Uterus (tissue), 4 donors: ENCODE measurements at places on chromosomes 12 and 14. TPM values are rescaled to one million over a fixed set of nuclear protein-coding genes. Genes with fewer than 3 reads are reported as not detected.

P2RX7 gene
- total RNA-seq = 2.6 TPM

GLI1 gene
- total RNA-seq = 6.1 TPM

AMN1 gene
- total RNA-seq = 25.6 TPM

FRMD6 gene
- total RNA-seq = 199 TPM

CCDC91 gene
- 43.8 TPM for total RNA-seq

SERPINA10 gene
- not detected for total RNA-seq

PROX2 gene
- total RNA-seq = not detected

TRIM9 gene
- 2.8 TPM for total RNA-seq

ATG2B gene
- total RNA-seq = 17.1 TPM

TBC1D30 gene
- total RNA-seq = 14.8 TPM

LBHD2 gene
- not detected for total RNA-seq

JAG2 gene
- 27.4 TPM for total RNA-seq

NDUFA12 gene
- total RNA-seq = 76.2 TPM

TMEM63C gene
- total RNA-seq = 0.98 TPM

CPNE8 gene
- total RNA-seq = 11.1 TPM

LMO3 gene
- 20.9 TPM for total RNA-seq

PTCSC3 gene
- not detected for total RNA-seq

ITFG2 gene
- 92.6 TPM for total RNA-seq

GTF2H3 gene
- total RNA-seq = 22.5 TPM

RTL1 gene
- not detected for total RNA-seq

XRCC3 gene
- total RNA-seq = 7.3 TPM

SYNDIG1L gene
- not detected for total RNA-seq

ADAM20 gene
- not detected for total RNA-seq

PPP1R12A gene
- 181 TPM for total RNA-seq

ADCY6 gene
- 52.0 TPM for total RNA-seq

PTPN21 gene
- total RNA-seq = 37.7 TPM

RNF31 gene
- 26.5 TPM for total RNA-seq

GLT1D1 gene
- 0.26 TPM for total RNA-seq

LRRK2 gene
- 24.3 TPM for total RNA-seq

FICD gene
- total RNA-seq = 3.8 TPM

B3GNT4 gene
- total RNA-seq = not detected

MYBPC1 gene
- not detected for total RNA-seq

SOAT2 gene
- 0.82 TPM for total RNA-seq

SMIM10L1 gene
- 7.5 TPM for total RNA-seq

PRH1 gene
- 84.0 TPM for total RNA-seq

RERG gene
- 61.6 TPM for total RNA-seq

TMEM229B gene
- total RNA-seq = under 0.01 TPM

EML5 gene
- total RNA-seq = 2.4 TPM

NUAK1 gene
- total RNA-seq = 33.6 TPM

HOXC9 gene
- 7.8 TPM for total RNA-seq

ERP27 gene
- total RNA-seq = not detected

SYT1 gene
- 18.2 TPM for total RNA-seq

TESPA1 gene
- total RNA-seq = not detected

GPR84 gene
- total RNA-seq = not detected

TUBA1C gene
- 60.4 TPM for total RNA-seq

ANKRD33 gene
- not detected for total RNA-seq

CEP128 gene
- 29.8 TPM for total RNA-seq

ANGEL1 gene
- total RNA-seq = 24.4 TPM

NINJ2 gene
- total RNA-seq = 5.4 TPM

CPNE6 gene
- not detected for total RNA-seq
